ENCODE measurements at places on chromosomes 2 and 18.

DNA sequence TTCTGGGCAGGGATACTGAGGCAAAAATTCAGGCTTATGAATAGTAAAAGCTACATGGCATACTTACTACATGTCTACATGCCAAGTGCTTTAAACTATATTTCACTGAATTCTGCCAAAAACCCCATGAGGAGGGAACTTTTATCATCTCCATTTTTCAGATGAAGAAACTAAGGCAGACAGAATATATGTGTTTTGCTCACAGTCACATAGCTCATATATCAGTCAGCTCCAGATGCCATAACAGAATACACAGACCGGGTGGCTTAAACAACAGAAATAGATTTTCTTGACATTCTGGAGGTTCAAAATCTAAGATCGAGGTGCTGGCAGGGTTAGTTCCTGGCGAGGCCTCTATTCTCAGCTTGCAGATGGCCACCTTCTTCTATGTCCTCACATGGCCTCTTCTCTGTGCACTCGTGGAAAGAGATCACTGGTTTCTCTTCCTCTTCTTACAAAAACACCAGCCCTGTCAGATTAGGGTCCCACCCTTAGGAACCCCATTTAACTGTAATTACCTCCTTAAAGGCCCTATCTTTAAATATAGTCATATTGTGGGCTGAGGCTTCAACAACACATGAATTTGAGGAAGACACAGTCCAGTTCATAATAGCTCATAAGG is 27.1 kb upstream of the CREB1 start:
- no peak for DNase-seq

- DNase-seq = no peak
These were observed 725 bp upstream of the ANKRD53 start for GRCh38 chr2:70977605-70978205.

GRCh38 chr2:130251873-130252620 is 53.8 kb upstream of the TUBA3E start:
- DNase-seq = no peak

- no peak for DNase-seq
These were observed 8.0 kb upstream of the SIX3 start for GRCh38 chr2:44933434-44933951.

DNA sequence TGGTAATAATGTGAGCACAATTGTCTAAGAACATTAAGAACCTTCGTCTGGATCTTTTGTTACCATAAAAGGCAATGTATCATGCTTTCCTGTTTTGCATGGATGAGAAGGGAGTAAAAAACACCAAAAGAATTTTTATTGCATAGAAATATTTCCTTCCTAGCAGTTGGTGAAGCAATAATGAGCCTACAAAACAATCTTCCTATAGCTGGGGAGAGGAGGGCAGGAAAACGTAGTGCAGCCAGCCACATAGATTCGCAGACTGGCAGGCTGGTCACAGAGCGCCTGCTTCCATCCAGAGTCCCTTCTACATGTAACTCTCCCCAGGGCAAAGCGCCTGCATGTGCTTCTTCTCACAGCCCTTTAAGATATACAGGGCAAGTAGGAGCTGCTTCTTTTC is 190.4 kb downstream of the BABAM2 start:
- no peak for DNase-seq

DNA sequence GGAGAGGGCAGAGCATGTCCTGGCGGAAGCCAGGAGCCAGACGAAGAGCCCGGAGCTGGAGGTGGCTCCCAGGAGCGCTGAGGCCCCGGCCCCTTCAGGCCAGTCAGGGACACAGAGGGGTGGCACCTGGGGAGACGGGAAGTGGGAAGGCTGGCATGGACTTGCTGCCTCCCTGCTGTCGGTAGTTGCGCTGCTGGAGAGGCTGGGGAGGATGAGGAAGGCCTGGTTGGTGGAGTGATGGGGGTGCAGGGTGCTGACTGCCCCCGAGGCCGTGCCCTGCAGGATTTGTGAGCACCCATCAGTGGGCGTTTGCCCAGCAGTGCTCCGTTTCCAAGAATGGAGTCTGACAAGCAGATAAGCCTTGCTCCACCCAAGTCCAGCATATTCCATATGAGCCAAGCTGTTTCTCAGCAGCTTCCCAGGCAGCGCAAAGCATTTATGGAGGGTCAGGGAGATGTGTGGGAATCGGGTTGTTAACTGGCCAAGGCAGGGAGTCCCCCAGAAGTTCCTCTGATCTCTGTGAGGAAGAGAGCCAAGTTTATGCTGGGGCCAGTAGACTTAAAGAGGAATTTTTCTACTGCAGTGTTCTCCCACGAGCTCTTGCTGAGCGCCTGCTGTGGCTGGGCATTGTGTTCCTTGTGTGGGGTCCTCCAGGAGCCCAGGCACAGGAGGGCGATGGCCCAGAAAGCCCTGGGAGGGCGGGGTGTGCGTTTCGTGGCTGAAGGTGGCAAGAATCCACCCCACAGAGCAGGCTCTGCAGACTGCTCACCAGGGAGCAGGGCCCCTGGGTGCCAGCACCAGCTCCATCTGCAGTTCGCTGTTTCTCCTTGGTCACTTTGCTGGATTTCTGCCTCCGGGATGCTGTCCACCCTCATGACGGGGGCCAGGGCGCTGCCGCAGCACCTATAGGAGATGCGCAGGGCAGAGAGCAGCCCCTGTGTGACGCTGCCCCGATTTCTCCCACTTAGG is 250.2 kb downstream of the ALPK2 start:
- DNase-seq = no peak

GRCh38 chr2:239765911-239766310 is 259.2 kb downstream of the NDUFA10 start:
- no peak for DNase-seq

Data from stimulated activated CD8-positive, alpha-beta memory T cell treated with anti-CD3 and anti-CD28 coated beads, Interleukin-7, amount 100 ng/mL, for 24 hours (primary cell).